H1 (cell line): ENCODE measurements at places on chromosomes 3 and 15.

DNA sequence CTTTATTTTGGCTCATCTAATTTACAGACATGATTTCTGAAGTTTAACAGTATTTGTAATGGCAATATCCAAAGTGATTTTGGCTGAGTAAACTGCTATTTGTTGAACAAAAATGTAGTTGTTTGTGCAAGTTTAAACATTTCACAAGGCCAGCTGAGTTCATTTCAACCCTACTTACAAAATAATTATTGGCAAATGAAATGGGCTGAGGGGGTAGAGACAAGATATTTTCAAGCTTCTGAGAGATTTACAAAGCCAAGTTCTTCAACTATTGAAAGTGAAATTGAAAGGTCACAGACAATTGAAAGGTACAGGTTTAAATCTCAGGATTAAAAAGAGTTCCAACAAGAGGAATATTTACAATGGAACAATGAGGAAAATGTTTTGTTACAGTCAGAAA is 77.1 kb downstream of the DUT start:
- no peak for DNase-seq

- DNase-seq = no peak
Measured at GRCh38 chr15:47945872-47946650, 174.7 kb upstream of the SLC24A5 start.

DNA sequence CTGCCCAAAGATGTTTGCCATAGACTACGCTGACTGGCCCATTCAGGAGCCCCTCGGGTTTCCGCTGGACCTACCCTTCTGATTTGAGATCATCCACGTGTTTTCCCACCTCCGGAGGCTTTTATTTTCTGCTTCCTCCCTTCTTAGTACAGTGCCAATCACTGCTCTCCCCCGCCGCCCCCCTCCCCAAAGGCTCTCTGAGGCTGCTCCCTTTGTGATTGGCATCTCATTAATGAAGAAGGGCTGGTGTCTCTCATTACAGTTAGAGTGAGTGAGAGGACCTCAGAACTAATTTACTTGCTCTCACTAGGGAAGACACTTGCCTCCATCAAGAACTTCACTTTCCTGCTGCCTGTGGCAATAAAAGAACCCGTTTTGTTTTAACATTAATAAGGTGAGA is 284.7 kb upstream of the ICE2 start:
- no peak for DNase-seq

DNA sequence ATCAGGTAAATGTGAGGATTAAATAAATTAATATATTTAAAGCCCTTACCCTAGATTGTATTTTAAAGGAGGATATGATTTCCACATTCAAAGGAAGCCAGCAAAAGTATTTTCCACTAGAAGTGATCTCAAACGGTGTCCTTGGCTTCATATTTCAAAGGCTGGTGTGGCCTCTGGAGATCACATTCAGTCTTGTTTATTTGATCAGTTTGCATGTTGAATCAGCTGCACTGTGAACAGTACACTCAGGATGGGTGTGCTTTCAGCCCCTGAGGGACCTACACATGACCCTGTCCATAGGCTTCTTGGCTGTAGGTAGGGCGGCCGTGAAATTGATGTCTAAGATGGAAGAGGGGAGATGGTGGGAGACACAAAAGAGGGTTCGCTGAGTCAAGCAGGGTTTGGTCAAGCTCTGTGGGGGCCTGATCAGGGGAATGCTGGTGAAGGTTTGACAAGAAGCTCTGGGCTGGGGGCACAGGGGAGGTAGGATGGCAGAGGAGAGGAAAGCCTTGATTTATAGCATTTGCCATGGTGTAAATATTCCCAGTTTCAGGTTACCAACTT is 21.9 kb downstream of the CYP8B1 start:
- no peak for DNase-seq

DNA sequence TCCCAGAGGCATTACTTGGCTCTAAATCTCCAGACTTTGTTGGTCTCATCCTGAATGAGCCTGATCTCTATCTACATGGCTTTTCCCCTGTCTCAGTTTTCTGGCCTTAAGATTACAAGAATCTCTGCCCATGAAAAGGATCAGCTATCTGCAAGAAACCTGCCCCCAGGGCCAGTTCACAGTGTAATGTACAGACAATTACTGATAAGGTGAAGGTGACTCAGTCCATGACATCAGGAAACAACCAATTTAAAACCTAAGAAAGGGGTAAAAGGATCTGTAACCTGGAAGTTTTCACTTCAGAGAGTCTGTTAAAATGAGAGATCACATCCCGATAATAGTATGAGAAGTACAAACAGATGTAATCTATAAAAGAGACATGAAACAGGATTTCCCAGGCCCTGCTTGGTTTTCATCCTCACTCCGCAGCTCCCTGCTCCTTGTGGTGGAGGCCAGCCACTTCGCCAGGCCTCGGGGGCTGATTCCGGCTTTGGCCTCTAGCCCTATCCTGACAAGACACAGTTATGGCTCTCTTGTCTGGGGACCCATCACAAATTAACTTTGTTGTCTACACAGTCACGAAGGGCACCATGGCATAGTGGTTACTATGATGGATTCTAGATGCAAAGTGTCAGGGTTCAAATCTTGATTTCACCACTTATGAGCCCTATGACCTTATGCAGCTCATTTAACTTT is 136.9 kb downstream of the THSD4 start:
- DNase-seq = no peak

DNA sequence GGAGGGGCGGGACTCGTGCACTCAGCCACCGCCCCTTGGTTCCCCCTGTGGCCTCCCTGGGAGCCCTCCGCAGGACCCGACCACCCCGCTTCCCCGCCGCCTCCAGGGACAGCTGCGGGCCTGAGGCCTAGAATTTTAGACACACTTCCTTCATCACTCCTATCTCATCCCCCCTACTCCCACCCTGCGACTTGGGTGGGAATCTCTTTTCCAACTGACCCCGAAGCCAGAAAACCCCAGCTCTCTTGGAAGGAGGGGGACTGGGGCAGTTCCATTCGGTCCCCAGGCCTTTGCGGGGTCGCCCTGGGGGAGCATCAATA is 289 bp upstream of the TFDP2 start:
- DNase-seq = no peak

DNA sequence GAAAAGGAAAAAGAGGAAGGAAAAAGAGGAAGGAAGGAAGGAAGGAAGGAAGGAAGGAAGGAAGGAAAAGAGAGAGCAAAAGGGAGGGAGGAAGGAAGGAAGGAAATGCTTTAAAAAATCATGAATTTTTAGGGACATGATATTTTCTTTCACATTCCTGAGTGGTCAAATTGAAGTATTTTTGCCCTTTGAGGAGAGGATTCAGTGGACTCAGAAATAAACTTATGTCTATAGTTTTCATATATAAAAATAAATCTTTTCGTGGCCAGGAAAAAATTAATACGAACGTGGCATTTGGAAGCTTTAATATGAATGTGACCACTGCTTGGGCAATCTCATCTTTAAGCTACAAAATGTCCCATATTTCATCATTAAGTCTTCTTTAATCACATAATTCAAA is 183.0 kb upstream of the TMCO5A start:
- no peak for DNase-seq

GRCh38 chr3:57820479-57820878 is 64.4 kb downstream of the SLMAP start:
- DNase-seq = no peak

GRCh38 chr3:101784855-101785613 is 6.0 kb downstream of the NXPE3 start:
- DNase-seq = no peak

- no peak for DNase-seq
Measured at GRCh38 chr3:111610189-111610588, 15.0 kb upstream of the ZBED2 start.
